ENCODE measurements at places on chromosomes 1 and 21.

GRCh38 chr1:244207042-244207934 is 156.2 kb downstream of the ZBTB18 start:
- DNase-seq, result no peak

GRCh38 chr21:34948157-34948556 is 100.9 kb downstream of the RUNX1 start:
- no peak for DNase-seq

GRCh38 chr1:203644191-203644590 is 17.6 kb downstream of the ATP2B4 start:
- no peak for DNase-seq

GRCh38 chr1:175157200-175157599 is 35.4 kb downstream of the KIAA0040 start:
- no peak for DNase-seq

GRCh38 chr1:212166244-212166643 is 119.0 kb upstream of the PPP2R5A start:
- DNase-seq, result no peak

- DNase-seq, result no peak
These were observed 1.0 kb downstream of the EPHA10 start for GRCh38 chr1:37763791-37764413.

DNA sequence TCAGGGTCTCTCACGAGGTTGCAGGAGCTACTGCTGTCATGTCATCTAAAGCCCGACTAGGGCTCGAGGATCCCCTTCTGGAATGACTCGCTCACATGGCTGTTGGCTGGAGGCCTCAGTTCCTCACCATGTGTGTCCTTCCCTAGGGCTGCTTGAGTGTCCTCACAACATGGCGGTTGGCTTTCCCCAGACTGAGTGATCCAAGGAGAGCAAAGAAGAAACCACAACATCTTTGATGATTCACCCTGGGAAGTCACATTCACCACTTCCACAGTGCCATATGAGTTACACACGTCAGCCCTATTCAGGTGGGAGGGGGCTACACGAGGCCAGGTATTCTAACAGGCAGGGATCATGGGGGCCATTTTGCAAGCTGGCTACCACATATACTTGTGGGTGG is 64.9 kb downstream of the FHAD1 start:
- peak; percentile 8 for DNase-seq

DNA sequence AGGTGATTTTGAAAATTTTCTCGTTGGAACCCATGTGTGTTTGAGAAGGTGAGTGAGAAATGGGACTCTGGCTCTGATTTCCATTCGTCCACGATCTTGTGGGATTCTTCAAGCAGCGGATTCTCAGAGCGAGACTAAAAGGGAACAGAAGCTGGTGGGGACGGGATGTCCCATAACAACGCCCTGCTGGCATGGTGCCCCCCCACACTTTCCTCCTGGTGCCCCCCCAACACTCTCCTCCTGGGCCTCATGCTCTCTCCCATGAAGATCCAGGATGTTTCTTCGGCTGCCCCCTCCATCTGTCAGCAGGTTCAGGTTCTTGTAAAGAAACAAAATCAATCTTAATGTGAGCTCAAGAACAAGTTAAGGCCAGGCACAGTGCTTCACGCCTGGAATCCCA is 29.1 kb downstream of the PRDM15 start:
- DNase-seq, result no peak

DNA sequence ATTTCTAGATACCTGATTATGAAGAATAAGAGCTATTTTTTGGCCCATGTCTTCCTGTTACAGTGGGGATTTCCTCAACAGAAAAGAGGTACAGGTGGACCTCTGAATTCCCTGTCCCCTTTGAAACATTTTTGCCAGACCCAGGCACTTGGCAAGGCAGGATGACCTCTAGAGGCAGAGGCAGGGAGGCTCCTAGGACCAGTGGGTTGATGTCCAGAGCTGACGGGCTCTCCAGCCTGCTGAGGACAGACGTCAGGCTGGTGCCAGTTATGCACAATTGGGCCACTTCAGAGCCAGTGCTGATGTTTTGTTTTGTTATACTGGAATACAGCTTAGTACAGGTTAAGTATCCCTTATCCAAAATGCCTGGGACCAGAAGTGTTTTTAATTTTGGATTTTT is 18.5 kb upstream of the A3GALT2 start:
- no peak for DNase-seq

Measured in H7 (cell line).